ENCODE measurements at places on chromosomes 2 and 18.

GRCh38 chr18:74742573-74743243, 145.0 kb downstream of the ZNF407 start:
- DNase-seq: no peak

- no peak for DNase-seq
Observed at GRCh38 chr18:40926679-40927078, 1028.4 kb upstream of the PIK3C3 start.

GRCh38 chr2:218567797-218568189, 358 bp downstream of the USP37 start:
- no peak for DNase-seq

GRCh38 chr2:209086761-209087160, 337.1 kb upstream of the MAP2 start:
- DNase-seq: no peak

DNA sequence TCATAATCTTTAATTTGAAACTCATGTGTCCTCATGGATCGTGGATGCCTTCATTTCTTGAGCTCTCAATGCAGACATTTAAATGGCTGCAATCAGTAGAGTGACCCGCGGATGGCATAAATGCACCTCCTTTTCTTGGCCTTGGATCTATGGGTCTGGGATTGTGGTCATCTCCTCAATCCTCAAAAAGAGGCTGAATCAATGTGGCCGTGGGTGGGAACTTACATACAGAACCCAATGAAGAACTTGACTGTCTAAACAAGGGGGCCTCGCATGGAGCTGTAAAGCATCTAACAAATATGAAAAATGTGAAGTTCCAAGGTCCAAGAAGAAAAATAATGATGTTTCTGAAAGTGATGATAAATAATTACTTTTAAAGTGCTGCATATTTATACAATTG, 2.9 kb downstream of the HOXD13 start:
- no peak for DNase-seq

- DNase-seq: no peak
Observed at GRCh38 chr2:150569761-150570160, 82.3 kb upstream of the RND3 start.

DNA sequence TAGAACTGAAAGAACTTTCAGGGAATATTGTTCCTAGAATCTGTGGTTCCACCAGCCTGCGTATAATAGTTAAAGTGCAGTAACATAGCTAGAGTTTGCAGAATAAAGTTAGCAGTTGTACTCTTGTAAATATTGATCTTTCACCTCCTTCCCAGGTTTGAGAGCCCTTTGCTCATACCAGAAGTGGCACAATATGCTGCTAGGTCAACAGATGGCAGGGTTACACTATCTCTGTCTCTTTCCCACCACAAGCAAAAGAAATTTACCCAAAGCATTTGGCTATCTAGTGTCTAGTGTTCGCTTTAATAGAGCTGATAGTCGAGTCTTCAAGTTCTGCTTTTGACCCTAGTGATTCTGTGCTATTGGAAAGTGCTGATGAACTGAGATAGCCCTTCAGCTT, 119.0 kb upstream of the KLHL14 start:
- DNase-seq: no peak

DNA sequence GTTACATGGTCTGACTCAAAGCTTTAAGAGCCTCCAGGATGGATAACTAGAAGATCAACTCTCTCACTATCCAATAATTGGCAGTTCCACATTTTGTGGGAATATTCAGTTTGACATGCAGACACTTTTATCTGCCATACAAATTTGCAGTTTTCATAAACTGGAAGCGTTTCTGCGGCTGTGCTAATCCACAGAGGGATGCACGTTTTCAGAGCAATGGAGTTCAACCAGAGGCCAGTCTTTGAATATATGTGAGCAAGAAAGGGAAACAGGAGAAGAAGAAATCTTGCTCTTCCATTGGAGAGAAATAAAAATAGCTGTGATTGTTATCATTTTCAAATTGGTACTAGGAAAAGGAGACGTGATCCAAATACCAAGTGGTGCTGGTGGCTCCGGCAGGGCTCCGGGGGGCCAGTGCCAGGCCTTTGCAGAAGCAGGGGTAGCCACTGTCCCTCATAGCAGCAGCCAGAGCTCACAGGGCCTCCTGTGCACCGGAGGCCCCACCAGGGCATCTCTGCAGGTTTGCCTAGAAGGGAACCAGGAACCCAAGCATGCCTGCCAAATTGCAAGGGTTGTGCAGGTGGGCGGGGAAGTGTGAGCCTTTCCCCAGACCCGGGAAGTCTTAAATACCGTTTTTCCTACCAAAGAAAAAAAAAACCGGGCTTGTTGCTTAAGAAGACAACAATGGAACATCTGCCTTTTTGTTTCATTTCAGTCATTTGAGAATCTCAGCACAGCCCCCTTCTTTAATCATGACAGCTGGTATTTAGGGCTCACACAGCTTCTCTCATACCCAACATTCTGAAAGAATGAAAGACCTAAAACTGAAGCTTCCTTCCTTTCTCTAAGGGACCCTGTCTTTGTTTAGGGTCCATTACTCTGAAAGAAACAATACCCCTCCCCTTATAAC, 791.1 kb upstream of the SOX11 start:
- DNase-seq: no peak

DNA sequence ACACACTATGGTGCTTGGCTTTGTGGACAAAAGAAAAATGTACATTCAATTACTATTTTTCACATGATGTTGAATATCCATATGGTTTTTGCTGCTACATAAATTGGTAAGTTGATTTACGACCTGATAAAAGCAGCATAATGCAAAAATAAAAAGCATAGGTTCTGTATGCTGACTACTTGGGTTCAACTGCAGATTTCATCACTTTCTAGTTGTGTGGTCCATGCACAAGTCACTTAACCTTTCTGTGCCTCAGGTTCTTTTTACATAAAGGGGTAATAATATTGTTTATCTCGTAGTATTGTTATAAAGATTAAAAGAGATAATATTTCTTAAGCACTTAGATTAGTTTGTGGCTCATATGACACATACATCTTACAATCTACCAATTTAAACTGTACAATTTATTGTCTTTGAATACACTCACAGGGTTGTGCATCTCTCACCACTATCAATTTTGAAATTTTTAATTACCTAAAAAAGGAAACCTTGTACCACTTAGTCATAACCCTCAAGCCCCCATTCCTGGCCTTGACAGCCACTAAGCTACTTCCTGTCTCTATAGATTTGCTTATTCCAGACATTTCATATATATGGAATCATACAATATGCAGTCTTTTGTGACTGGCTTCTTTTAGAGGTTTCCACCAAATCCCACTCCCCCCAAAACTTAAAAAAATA, 1443.9 kb downstream of the SUCLG1 start:
- no peak for DNase-seq

DNA sequence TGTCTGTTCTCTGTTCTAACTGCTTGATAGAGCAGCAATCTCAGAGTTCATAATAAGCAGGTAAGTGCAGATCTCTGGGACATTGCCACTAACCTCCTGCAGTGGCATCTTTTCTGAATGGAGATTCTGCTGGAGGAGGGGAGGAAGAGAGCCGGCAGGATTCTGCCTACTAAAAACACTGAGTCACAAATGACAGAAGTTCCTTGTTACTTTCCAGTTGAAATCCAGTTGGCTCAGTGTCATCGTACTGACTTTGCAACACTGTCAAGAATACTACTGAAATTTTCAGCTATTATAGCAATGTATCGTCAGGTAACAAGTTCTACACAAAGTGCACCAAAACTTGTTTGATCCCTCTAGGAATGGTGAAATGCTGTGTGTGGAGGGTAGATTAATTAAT, 79.6 kb upstream of the ST6GAL2 start:
- no peak for DNase-seq

GRCh38 chr2:2324119-2324518, 7.0 kb downstream of the MYT1L start:
- DNase-seq: no peak

- DNase-seq: no peak
Observed at GRCh38 chr2:213066443-213066743, 85.0 kb downstream of the IKZF2 start.

- DNase-seq: no peak
Observed at GRCh38 chr2:61172671-61173070, 10.7 kb downstream of the C2orf74 start.

- DNase-seq: no peak
Observed at GRCh38 chr18:79852561-79853302, 55.0 kb downstream of the KCNG2 start.

DNA sequence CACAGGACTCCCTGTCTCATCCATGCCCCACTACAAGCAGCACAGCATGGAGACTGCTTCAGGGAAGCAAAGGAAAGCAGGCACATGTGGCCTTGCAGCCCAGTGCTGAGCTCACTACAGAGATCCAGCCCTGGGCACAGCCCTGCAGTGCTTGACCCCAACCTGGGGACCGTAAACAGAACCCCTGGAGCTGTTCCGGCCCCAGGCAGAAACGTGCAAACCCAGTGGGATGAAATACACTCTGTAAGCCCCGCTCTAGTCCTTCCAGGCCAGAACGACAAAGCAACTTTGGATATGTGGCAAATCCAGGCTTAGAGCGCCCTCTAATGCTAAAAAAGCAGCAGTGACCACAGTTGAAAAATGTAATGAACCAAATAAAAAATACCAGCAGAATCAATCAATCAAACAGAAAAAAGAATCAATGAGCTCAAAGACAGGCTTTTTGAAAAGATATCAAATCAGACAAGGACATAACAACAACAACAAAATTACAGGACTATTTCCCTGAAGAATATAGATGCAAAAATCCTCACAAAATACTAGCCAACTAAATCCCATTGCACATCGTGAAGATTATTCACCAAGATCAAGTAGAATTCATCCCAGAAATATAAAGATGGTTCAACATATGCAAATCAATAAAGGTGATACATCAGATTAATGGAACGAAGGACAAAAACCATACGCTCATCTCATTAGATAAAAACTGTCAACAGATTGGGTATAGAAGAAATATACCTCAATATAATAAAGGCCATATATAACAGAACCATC, 45.6 kb downstream of the ZNF519 start:
- DNase-seq: no peak

DNA sequence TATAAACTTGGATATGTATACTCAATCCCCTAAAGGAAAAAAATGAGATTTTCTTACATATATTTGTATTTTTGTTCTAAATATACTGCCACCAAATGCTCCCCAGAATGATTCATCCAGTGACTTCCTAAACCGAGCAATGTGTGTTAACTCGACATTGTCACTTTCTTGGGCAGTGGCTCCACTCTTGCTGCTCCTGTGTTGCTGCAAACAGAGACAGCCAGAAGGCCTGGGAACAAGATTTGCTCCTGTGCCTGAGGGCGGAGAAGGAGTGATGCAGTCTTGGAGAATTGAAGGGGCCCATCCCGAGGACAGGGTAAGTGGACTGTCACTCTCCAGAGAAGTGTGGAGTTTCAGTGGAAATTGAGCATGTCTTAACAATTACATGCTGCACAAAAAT, 32.7 kb downstream of the DSG4 start:
- DNase-seq: no peak

DNA sequence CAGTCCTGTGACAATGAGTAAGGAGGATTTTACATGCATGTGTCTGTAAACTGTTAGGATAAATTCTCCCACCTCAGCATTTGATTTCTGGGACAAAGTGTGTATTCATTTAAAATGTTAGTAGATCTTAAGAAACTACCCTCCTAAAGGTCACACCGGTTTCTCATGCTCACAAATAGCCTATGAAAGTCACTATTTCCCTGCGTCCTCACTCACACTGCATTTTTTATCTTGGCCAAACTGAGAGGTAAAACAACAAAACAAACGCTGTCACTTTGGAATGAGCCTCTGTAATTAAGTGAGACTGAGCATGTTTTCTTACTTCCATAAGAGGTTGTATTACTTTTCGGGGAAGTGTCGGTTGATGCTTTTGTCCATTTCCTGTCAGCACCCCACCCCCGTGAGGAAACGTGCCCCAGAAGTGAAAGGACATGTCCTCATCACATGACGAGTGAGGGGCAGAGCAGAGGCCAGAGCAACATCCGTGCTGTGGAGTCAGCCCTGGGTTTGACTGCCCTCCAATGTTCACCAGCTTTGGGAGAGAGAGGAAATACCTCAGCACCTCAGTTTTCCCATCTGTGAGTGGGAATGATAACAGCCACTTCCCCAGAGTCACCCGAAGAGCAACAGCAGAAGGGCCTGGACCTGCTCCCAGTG, 3.1 kb downstream of the GYPC start:
- peak; percentile 30 for DNase-seq

DNA sequence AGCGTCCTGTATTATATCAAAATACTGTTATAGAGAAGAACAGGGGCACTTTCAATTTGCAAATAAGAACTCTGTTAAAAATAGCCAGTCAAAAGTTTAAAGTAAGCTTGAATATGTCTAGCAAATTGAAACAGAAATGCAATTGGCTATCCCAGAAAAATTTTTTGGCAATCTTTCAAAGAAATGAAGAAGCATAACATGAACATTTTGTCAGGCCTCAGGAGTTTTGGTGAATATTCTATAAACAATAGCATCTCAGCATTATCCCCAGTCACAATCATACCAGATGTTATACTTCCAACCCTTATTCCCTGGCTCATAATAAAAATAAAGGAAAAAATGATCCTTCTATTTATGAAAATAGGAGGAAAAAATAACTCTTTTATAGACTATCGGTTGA, 252.4 kb downstream of the GRB14 start:
- no peak for DNase-seq

DNA sequence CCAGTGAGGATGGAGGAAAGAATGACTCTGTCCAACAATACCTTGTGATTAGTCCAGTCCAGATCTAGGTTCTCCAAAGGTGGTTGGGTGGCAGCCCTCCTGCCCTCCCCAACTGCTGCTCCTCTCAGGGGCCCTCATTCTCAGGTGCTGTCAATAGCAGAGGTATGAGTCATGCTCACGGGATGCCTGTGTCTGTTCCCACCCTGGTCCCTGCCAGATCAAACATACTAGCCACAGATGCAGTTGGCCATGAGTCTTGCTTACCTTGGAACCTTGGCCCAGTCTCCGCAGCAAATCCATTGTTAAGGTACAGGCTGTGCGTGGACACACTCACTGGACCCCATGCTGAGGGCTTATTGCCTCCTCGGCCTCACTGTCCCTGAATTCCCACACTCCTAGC, 24.9 kb upstream of the RPIA start:
- no peak for DNase-seq

- DNase-seq: no peak
Observed at GRCh38 chr2:236173036-236173728, 5.0 kb upstream of the GBX2 start.

All from left lung (tissue), 14 donors.